CD4-positive, alpha-beta T cell treated with Interleukin-17A for 1 hour (primary cell): ENCODE measurements at places on chromosomes 2 and 18.

- DNase-seq: no peak
These were observed 324.8 kb upstream of the CHAC2 start for GRCh38 chr2:53442783-53443182.

DNA sequence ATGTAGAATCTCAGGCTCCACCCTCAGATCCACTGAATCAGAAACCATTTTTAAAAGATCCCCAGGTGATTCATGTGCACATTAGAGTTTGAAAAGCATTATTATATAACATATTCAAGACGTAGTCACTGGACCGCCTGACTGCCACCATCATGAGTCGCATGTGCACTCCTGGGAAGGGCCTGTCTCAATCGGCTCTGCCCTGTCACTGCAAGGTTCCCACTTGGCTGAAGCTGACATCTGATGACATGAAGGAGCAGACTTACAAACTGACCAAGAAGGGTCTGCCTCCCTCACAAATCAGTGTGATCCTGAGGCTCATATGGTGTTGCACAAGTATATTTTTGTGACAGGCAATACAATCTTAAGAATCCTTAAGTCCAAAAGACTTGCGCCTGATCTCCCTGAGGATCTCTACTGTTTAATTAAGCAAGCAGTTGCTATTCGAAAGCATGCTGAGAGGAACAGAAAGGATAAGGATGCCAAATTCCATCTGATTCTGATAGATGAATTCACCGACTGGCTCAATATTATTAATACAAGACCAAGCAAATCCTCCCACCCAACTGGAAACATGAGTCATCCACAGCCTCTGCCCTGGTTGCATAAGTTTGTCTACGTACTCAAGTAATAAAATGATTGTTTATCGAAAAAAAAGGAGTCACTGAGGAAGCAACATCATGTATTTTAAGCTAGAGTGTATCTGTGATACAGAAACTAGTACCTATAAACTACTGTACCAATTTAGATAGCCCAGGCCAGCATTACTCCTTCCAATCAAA is 26.2 kb downstream of the ATAD2B start:
- DNase-seq: no peak

DNA sequence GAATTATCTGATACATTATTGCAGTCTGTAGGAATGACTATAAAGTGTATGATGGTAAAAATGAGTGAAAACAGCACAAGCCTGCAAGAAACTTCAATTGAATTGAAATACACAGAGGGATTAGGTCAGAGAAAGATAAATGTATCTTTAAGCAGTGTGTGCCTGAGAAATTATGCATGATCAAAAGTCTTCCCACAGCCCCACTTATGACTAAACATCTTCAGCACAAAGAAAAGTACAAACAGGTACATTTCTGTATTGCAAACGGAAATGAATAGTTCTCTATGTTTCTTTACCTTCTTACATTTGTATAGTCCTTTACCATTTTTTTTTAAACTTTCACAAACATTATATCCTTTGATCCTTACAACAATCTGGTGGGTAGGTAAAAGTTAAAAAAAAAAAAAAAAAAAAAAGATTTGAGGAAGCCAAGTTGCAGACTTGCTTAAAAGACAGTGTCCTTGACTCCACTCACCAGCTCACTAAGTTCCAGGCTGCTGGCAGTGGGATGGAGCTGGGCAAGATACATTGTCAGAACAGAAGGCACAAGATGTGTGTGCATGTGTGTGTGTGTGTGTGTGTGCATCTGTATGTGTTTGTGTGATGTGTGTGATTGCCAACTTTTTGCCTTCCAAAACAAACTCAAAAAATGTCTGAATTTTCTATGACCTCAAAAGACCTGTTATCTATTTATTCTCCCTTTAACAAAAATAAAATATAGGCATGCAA is 423.7 kb upstream of the ACVR2A start:
- DNase-seq: no peak

DNA sequence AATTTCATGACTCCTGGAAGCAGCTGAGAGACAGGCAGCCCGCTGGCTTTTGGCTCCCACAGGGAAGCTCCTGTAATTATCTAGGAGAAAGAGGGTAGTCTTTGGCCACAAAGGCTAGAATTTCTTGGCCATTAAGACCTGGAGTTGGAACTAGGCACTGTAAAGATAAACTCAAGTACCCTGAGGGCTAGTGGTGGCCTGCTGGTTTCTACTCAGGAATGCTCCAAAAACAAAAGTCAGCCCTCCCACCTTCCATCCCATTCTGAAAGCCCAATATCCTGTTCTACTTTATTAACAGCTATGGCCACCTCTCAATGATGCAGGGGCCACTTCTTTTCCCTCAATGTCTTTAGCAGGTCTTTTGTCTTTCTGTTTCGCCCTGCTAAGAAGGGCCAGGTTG is 34.0 kb upstream of the CYP26B1 start:
- DNase-seq: no peak

DNA sequence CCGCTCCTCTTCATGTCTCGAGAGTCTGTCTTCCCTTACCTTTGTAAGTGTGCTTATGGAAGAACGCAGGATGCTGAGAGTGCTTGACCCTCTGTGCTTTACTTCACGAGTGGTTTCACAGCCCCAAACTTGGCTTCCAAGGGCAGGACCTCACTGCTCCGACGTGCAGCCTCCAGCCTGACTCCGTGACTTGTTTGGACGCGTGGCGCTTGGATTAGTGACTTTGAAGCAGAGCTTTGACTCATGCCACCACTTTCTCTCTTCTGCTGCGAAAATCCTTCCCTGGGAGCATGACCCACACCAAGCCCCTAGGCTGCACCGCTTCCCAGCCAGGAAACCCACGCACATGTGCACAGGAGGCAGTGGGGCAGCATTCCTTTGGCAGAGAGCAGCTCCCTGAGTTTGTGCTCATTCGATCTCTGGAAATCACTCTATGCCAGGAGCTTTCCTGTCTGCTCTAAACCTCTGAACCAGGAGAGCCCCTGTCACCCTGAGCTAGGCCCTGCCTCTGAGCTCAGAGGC is 207.8 kb upstream of the HS6ST1 start:
- DNase-seq: no peak

GRCh38 chr2:114316532-114317300 is 125.7 kb upstream of the DPP10 start:
- no peak for DNase-seq

GRCh38 chr2:42063431-42064171 is 15.8 kb downstream of the PKDCC start:
- DNase-seq: no peak

GRCh38 chr18:10285283-10285640 is 169.2 kb upstream of the APCDD1 start:
- peak; percentile 1 for DNase-seq

DNA sequence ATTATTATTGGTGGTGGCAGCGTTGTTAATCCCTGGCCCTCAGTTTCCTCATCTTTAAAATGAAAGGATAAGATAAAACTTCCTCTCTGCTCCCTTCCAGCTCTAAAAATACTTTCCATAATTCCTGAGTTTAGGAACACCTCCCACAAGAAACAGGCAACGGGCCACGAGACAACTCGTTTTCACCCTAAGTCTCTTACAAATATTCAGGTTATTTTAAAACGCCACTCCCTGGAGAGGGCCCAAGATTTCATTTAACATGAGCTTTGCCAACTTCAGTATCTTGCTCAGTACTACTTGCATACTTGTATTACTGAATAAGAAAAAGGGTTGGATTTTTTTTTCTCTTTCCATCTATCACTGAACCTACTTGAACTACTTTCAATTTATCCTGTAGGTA is 611.1 kb upstream of the FANCL start:
- DNase-seq: no peak

GRCh38 chr2:37317746-37318145 is 6.9 kb downstream of the PRKD3 start:
- DNase-seq: no peak
